ENCODE measurements at places on chromosomes 4 and X.

DNA sequence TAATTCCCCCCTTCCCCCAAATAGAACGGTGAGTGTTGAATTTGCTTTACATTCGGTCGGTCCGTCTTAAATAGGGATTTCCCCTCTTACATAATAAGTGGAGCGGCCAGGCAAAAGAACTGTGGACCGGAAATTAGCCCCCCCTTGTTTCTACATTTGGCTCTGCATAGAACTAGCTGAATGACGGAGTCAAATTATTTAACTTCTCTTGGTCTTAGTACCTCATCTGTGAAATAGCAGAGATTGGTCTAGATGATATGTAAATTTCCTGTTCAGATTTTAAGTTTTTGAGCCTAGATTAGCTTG lies 1.3 kb downstream of the SPATA18 start:
- H3K27ac ChIP-seq, result no peak overlapping the region
- no peak for DNase-seq
- no peak overlapping the region for H3K4me3 ChIP-seq
- H3K4me1 ChIP-seq, result peaks cover 3% of the 10 kb centered on the region

- no peaks in the 10 kb centered on the region for H3K27me3 ChIP-seq
- DNase-seq, result no peak
- H3K27ac ChIP-seq, result no peak overlapping the region
- H3K4me1 ChIP-seq, result peaks cover 8% of the 10 kb centered on the region
- no peaks in the 10 kb centered on the region for H3K36me3 ChIP-seq
Observed at GRCh38 chrX:40683245-40683644, 35.9 kb upstream of the CXorf38 start.

GRCh38 chrX:116863029-116863428 lies 400.3 kb upstream of the CT83 start:
- no peaks in the 10 kb centered on the region for H3K27me3 ChIP-seq
- H3K36me3 ChIP-seq, result no peaks in the 10 kb centered on the region
- H3K27ac ChIP-seq, result no peak overlapping the region
- no peak for DNase-seq

DNA sequence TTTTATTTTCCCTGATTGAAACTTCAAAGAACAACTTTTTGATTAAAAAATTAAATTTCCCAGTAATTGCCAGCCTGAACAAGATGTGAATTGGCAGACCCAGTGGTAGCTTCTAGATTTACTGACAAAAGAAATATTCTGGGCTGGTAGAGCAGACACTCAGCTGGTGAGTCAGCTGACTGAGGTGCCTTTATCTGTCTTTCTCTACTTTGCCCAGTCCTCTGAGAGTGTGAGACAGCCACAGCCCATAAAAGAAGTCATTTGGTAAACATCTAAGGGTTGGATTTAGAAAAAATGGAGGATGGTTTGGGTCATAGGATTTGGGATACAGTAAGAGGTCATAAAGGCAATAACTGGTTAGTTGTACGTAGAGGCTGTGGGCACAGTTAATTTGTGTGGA lies 54.5 kb downstream of the CCSER1 start:
- H3K27me3 ChIP-seq, result no peaks in the 10 kb centered on the region
- no peak for DNase-seq
- no peak overlapping the region for H3K27ac ChIP-seq
- no peaks in the 10 kb centered on the region for H3K4me1 ChIP-seq
- no peak overlapping the region for H3K4me3 ChIP-seq

DNA sequence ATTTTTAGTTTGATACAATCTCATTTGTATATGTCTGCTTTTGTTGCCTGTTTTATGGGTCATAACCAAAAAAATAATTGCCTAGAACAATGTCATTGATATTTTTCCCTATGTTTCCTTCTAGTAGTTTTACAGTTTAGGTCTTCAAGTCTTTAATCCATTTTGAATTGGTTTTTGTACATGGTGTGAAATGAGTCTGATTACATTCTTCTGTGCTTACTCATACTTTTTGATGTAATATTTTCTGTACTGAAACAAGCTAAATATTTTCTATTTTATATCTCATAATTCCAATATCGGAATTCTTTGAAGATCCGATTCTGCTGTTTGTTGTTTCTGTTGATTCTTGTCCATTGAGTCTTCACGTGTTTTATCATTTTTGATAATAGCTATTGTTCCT lies 10.6 kb downstream of the TMEM156 start:
- H3K4me3 ChIP-seq, result no peak overlapping the region
- H3K27ac ChIP-seq, result no peak overlapping the region
- no peaks in the 10 kb centered on the region for H3K4me1 ChIP-seq
- no peaks in the 10 kb centered on the region for H3K27me3 ChIP-seq
- no peaks in the 10 kb centered on the region for H3K36me3 ChIP-seq

DNA sequence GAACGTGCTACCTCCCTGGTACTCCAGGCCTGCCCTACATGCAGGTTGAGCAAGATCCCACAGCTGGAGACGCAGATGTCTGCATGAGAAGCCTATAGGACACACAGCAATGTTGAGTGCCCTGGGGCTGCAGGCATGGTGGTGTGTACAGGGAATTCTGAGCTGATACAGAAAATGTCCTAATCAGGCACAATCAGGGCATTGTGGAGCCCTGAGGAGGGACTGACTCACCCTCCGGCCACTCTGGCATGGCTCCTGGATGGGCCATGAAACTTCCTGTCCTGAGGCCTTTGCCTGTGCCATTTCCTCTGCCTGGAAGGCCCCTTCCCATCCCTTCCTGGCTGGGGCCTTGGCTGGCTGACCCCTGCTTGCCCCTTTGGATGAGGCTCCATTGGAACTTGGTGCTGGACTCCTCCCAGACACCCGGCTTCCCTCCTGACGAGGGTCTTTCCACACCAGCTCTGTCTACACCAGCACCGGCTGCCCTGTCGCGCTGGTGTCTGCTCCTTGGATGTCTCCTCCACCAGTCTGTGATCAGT lies 16.7 kb upstream of the AFAP1 start:
- H3K4me1 ChIP-seq, result peaks cover 6% of the 10 kb centered on the region
- no peaks in the 10 kb centered on the region for H3K27me3 ChIP-seq
- no peak overlapping the region for H3K27ac ChIP-seq
- no peaks in the 10 kb centered on the region for H3K36me3 ChIP-seq

DNA sequence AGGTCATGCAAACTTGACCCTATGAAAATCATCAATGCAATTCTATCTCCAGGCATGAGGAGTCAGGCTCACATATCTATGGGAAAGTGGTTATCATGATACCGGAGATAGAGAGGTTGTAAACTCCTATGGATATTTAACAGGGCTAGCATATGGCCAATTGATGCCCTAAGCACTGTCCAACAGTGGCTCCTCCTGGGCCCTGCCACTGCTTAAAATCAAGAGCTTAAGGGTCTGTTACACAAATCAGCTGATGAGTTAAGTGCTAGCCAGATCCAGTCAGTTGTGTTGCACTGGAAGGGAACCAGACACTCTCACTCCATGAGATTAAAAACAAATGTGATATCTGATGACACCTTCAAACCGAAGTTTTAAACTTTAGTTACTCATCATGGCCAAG lies 337.6 kb downstream of the STIM2 start:
- H3K4me1 ChIP-seq, result peaks cover 1% of the 10 kb centered on the region
- H3K4me3 ChIP-seq, result no peak overlapping the region
- H3K36me3 ChIP-seq, result no peaks in the 10 kb centered on the region
- no peak overlapping the region for H3K27ac ChIP-seq
- H3K27me3 ChIP-seq, result no peaks in the 10 kb centered on the region
- DNase-seq, result no peak

- no peak overlapping the region for H3K4me3 ChIP-seq
- no peaks in the 10 kb centered on the region for H3K27me3 ChIP-seq
- H3K27ac ChIP-seq, result no peak overlapping the region
- no peak for DNase-seq
- no peaks in the 10 kb centered on the region for H3K4me1 ChIP-seq
- no peaks in the 10 kb centered on the region for H3K36me3 ChIP-seq
Observed at GRCh38 chr4:66187175-66187720, 517.0 kb upstream of the EPHA5 start.

DNA sequence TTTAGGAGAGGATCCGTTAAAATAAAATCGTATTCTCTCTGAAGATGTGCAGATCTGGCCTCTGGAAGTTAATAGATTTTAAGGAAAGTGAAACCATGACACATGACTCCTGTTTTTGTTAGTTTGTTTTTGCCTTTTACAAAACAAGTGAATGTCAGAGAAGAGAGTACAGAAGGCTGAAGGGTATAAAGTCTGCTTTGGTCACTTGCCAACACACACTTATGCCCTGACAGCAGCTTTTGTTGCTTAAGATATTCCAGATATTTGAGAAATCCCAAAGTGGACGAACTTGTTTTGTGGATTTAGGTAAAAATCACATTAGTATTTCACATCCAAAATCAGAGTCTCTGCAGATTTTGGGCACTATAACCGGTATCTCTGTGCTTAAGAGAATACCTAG lies 192.4 kb upstream of the RASGEF1B start:
- H3K27ac ChIP-seq, result no peak overlapping the region
- H3K4me1 ChIP-seq, result no peaks in the 10 kb centered on the region
- no peak for DNase-seq

GRCh38 chr4:993111-994029 lies at the start of gene SLC26A1:
Gene SLC26A1, minus strand, starts transcription at chr4:993404. Its CDS starts 1,701 bp downstream, at chr4:991703.
- peaks cover 1% of the 10 kb centered on the region for H3K36me3 ChIP-seq
- no peak for DNase-seq
- H3K4me1 ChIP-seq, result peaks cover 3% of the 10 kb centered on the region
- no peak within 1 kb of the TSS for H3K4me3 ChIP-seq
- no peak within 1 kb of the TSS for H3K27ac ChIP-seq
- H3K27me3 ChIP-seq, result peaks cover 26% of the 10 kb centered on the region

GRCh38 chrX:11770320-11770719 lies 12.3 kb downstream of the MSL3 start:
- H3K27me3 ChIP-seq, result no peaks in the 10 kb centered on the region
- DNase-seq, result peak; percentile 33
- H3K36me3 ChIP-seq, result peaks cover 38% of the 10 kb centered on the region
- no peak overlapping the region for H3K4me3 ChIP-seq

DNA sequence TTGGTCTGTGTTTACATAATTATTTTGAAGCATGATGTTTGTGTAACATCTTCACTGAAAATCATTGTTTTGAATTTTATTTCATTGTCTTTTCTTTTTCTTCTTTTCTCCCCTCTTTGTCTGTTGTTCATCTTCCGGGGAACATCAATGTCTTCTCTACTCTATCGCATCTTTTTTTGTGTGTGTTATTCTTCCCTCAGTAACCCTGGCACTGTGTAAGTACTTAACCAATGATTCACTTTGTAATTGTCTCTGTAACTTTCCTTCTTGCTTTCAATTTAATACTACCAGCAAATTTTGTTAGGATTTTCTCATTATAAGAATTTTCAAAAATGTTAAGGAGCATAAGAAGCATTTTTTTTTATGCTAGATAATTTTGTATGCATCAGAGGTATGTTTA lies 130.8 kb downstream of the PDLIM5 start:
- no peak overlapping the region for H3K4me3 ChIP-seq
- DNase-seq, result no peak
- no peak overlapping the region for H3K27ac ChIP-seq
- peaks cover 7% of the 10 kb centered on the region for H3K4me1 ChIP-seq

GRCh38 chr4:7812231-7812857 lies 127.3 kb downstream of the AFAP1 start:
- DNase-seq, result no peak
- no peak overlapping the region for H3K27ac ChIP-seq
- H3K27me3 ChIP-seq, result no peaks in the 10 kb centered on the region
- no peak overlapping the region for H3K4me3 ChIP-seq
- H3K4me1 ChIP-seq, result peaks cover 5% of the 10 kb centered on the region

DNA sequence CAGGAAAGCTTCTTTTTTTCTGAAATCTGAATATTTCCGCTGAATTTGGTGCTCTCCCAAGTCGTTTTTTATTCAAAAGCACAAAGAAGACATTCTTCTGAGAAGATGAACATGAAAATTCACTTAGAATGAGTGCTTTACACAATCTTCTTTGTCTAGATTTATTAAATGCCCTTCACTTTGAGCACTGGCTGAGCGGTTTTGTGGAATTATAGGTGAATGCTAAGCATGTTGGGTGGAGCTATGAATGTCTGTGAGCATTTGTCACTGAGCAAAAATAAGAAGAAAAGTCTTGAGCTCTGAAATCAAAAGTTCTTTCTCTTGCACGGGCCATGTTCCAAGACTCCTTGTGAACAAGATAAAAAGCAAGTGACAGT lies 13.1 kb downstream of the GASK1B start:
- H3K4me3 ChIP-seq, result no peak overlapping the region
- no peaks in the 10 kb centered on the region for H3K27me3 ChIP-seq
- no peak overlapping the region for H3K27ac ChIP-seq
- H3K4me1 ChIP-seq, result peaks cover 3% of the 10 kb centered on the region
- no peak for DNase-seq

- H3K4me3 ChIP-seq, result no peak overlapping the region
- H3K36me3 ChIP-seq, result no peaks in the 10 kb centered on the region
- H3K27me3 ChIP-seq, result no peaks in the 10 kb centered on the region
- no peak for DNase-seq
- no peak overlapping the region for H3K27ac ChIP-seq
Observed at GRCh38 chr4:22115262-22115661, 166.7 kb upstream of the KCNIP4 start.

GRCh38 chr4:155609455-155610059 lies 57.1 kb upstream of the GUCY1A1 start:
- no peak overlapping the region for H3K27ac ChIP-seq
- no peak overlapping the region for H3K4me3 ChIP-seq
- H3K27me3 ChIP-seq, result no peaks in the 10 kb centered on the region
- H3K36me3 ChIP-seq, result no peaks in the 10 kb centered on the region

DNA sequence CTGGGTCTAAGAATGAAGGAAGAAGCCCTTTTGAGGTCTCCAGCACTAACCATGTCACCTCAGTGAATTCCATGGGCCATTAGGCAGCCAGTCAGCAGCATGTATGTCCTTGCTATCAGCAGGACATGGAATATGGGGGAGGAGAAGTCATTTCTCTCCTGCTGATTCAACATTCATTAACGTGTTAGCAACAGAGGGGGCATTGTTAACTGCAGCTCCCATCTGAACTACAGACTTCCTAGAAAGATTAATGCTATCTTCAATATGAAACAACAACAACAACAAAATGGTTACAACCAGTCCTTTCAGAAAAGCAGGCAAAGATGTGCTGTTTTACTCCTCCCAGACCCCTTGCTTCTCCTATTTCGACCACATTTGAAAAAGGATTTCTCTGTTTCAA lies 120.4 kb upstream of the SLC34A2 start:
- H3K36me3 ChIP-seq, result no peaks in the 10 kb centered on the region
- H3K4me1 ChIP-seq, result peaks cover 5% of the 10 kb centered on the region
- no peak for DNase-seq
- no peak overlapping the region for H3K27ac ChIP-seq
- H3K4me3 ChIP-seq, result no peak overlapping the region

DNA sequence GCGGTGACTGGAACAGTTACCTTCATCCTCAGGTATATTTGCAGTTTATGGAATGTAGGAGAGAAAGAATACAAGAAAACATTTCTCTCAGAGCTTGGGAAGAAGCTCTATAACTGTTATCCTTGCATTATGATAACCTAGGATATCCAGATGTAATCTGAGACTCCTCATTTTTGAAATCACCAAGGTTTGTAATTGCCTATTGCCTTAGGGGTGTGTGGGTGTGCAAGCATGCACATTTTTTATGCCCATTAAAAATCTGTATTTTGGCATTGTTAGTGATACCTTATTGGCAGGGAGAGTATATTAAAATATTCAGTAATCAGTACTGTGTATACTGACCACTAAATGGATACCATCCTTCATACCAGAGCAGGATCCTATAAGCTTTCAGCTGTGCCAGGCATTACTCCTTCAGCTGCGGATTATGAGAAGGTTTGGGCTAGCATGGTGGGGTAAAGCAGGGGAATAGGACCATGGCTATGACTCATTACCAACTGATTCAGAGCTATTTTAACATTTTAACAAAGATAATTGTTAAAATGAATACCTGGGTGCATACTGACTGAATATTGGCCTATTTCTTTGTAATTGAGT lies 8.3 kb downstream of the SEC24B start:
- DNase-seq, result no peak
- no peak overlapping the region for H3K27ac ChIP-seq
- H3K4me1 ChIP-seq, result no peaks in the 10 kb centered on the region
- H3K4me3 ChIP-seq, result no peak overlapping the region
- H3K36me3 ChIP-seq, result peaks cover 6% of the 10 kb centered on the region
